ENCODE measurements at places on chromosomes 4 and X. TPM values are rescaled to one million over a fixed set of nuclear protein-coding genes. Genes with fewer than 3 reads are reported as not detected.

The OTUD5 gene
- 62.4 TPM for total RNA-seq

The TRO gene
- total RNA-seq: 3.6 TPM

The UBL4A gene
- 45.3 TPM for total RNA-seq

The PDCL2 gene
- total RNA-seq: not detected

The TMEM165 gene
- total RNA-seq: 72.6 TPM

The NRK gene
- total RNA-seq: not detected

The SPANXN4 gene
- total RNA-seq: not detected

The RADX gene
- 9.8 TPM for total RNA-seq

The SSX4 gene
- total RNA-seq: not detected

The TRAM1L1 gene
- total RNA-seq: not detected

The LEF1 gene
- 281 TPM for total RNA-seq

The SSX1 gene
- not detected for total RNA-seq

The EOLA2 gene
- total RNA-seq: 40.8 TPM

The ATP6AP2 gene
- 66.9 TPM for total RNA-seq

The GAGE12F gene
- total RNA-seq: not detected
